ENCODE measurements at places on chromosomes 4 and X.

DNA sequence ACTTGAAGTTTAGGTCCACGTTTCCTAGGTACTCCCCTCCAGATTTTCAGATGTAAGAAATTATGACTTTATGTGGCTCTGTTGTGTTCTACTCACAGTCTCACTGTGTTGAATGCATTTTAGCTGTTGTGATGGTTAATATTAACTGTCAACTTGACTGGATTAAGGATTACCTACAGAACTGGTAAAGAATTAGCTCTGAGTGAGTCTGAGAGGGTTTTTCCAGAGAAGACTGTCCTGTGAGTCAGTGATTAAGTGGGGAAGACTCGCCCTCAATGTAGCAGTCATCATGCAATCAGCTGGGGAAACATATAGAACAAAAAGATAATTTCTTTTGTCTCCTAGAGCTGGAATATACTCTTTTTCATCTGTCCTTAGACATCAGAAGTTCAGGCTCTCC lies 493.4 kb downstream of the ACTRT1 start:
- no peak for DNase-seq

DNA sequence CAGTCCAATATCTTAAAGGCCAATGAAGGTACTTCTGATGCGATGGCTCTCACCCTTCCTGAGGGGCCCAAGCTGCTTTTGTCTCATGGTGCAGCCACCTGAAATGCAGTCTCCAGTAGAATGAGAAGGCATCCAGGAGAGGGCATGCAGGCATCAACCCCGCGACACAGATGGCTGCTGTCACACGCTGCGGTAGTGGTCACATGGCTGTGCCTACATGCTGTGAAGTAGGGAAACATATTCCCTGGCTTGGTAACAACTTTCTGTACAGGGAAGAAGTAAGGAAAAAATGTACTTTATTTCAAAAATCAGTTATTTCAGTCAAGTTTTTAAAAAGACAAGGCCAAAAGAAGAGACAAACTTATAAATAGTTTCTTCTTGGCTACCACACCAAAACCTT lies 139.9 kb downstream of the TRIML1 start:
- DNase-seq, result no peak

DNA sequence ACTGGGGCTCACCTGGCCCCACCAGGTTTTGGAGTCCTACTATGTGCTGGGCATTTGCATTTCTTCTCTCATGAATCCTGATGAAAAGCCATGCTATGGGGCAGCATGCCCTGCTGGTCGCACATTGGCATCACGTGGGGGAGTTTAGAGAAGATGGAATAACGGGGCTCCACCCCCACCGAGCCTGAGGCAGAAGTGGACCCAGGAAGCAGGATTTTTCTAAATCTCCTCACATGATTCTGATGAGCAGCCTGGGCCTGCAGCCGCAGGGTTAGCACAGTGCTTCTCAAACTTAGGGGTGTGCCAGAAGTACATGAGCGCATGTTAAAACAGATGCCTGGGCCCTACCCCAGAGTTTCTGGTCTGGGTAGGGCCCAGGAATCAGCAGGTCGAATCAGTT lies 4.6 kb upstream of the SORCS2 start:
- DNase-seq, result no peak

DNA sequence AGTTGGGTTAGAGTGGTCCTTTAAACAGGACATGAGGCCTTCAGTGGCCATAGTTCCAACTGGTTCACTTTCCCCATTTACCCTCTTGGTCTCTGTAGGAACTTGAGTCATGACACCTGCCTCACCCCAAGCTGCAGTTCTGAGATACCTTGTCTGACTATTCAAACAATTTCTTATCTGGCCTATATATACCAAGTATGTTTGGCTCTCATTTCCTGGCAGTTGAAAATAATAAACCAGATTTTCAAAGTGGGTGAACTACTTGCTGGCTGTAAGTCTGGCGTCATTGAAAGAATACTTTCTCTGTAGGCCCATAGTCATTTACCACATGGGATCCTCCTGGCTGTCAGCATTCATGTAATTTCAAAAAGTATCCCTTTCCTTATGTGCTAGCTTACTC lies 228.8 kb downstream of the SHROOM3 start:
- DNase-seq, result no peak

- no peak for DNase-seq
Observed at GRCh38 chrX:50071494-50071893, 129.3 kb downstream of the AKAP4 start.

DNA sequence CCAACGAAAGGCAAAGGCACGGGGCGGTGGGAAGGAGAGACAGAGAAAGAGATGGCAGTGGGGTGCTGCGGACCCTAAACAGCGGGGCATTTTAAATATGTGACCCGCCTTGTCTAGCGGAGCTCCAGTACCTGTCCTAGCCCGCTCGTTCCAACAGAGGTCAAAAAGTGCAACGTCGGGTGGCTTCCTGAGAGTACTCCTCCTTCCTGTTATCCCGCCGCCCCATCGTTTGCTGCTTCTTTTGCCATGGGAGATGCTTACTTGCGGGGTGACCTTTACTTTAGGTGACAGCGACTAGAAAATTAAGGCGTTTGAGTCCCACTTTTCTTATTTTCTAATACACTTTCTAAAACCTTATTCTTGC lies 735 bp downstream of the NRK start:
- no peak for DNase-seq

DNA sequence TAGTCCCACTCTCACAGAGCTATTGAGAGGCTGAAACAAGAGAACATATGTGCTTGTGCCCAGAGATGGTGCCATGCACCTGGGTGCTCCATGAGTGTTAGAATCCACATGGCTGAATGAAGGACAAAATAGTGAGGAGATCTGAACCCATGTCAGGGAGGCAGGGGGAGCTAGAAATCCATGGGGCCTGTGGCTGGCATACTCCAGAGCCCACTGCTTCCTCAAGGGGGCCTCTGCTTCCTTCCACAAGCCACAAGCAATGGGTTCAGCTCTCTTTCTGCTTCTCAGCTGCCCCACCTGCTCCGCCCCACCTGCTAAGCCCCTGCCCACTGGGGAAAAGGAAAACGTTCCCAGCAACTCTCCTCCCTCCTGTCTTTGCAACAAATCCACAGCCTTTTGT lies 46.1 kb downstream of the PJA1 start:
- no peak for DNase-seq
